Fibroblast of skin of right quadriceps (primary cell): ENCODE measurements at places on chromosomes 4 and X.
A peak's percentile ranks its signal among the peaks of the same experiment; 100 is the strongest.

- DNase-seq, result no peak
Observed at GRCh38 chr4:143083756-143084472, 100.8 kb upstream of the USP38 start.

GRCh38 chr4:26570596-26570995 lies 13.3 kb upstream of the TBC1D19 start:
- no peak for DNase-seq

DNA sequence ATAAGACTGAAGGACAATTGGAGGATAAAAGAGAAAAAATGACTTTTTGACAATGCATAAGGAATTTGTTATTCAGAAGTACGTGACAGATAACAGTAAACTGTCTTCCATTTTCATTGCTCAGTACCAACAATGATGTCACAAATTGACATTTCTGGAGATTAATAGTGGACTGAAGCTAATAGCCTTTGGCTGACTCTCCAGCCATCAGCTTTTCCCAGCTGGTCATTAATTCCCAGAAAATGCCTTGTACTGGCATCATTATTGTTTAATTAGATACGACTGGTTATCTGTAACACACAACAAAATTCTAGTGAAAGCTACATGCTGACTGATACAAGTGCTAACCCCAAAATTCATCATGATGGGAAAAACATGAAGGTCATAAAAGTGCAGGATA lies 147.9 kb upstream of the FGF13 start:
- no peak for DNase-seq

GRCh38 chr4:38138363-38138762 lies 178.2 kb downstream of the PTTG2 start:
- DNase-seq, result no peak

DNA sequence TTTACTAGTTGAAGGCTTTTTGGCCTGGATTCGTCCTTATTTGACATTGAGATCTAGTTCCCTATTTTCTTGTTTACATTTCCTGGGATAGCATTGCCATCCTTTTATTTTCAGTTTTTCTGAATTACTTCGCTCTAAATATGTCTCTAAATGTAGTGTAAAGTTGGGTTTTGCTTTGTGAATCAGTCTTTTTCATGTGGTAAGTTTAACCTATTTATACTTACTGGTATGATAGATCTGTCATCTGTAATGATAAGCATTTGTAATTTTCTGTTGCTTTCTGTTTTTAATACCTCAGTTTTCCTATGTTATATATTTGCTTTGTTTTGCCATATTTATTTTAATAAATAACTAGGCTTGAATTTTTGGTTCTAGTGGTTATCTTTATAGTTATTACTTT lies 6.7 kb downstream of the PDK3 start:
- DNase-seq, result no peak

GRCh38 chr4:19241895-19242294 lies 1009.8 kb upstream of the SLIT2 start:
- DNase-seq, result no peak

DNA sequence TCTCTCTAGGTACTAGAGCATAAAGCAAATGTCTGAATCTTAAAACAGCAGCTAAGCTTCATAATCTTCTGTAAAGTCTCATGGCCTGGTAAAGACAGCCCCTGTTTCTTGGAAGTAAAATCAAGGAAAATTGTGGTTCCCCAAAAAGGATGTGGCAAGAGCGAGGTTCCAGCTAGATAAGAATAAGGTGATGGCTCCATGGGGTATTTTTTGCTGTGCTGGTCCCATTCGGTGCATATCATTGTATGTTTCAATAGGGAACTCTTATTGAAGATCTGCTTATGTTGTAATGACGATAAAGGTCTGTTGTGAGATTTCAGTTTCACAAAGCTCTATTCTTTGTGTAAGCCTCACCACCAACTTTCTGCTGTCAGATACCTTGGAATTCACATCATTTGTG lies 316.9 kb upstream of the NOCT start:
- no peak for DNase-seq

GRCh38 chr4:185955826-185956543 lies 113.0 kb upstream of the TLR3 start:
- DNase-seq, result no peak

- no peak for DNase-seq
Observed at GRCh38 chrX:149198980-149199732, 305.9 kb downstream of the IDS start.

DNA sequence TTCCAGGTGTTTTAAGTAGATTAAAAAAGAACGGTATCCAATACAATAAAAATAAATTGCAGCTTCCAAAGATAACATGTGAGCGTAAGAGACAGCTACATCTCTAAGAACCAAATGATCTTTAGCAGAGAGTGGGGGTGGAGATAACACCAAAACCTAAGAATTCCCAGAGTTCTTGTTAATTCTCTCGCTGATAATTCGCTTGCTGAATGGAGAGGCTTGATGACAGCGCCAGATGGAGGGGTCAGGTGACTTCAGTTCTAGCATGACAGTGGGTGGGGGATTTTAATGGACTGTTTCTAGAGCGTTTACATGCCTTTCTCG lies 2.3 kb downstream of the CLCN4 start:
- DNase-seq, result no peak

DNA sequence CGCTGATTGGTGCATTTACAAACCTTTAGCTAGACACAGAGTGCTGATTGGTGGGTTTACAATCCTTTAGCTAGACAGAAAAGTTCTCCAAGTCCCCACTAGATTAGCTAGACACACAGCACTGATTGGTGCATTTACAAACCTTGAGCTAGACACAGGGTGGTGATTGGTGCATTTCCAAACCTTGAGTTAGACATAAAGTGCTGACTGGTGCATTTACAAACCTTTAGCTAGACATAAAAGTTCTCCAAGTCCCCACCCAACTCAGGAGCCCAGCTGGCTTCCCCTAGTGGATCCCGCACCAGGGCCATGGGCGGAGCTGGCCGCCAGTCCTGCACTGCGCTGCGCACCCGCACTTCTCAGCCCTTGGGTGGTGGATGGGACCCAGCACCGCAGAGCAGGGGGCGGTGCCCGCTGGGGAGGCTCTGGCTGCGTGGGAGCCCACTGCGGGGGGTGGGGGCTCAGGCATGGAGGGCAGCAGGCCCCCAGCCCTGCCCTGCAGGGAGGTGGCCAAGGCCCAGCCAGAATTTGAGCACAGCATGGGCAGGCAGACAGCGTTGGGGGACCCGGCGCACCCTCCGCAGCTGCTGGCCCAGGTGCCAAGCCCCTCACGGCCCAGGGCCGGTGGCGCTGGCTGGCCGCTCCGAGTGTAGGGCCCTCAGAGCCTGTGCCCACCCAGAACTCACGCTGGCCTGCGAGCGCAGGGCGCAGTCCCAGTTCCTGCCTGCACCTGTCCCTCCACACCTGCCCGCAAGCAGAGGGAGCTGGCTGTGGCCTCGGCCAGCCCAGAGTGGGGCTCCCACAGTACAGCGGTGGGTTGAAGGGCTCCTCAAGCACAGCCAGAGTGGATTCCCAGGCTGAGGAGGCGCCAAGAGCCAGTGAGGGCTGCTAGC lies 608.9 kb upstream of the LCORL start:
- no peak for DNase-seq

DNA sequence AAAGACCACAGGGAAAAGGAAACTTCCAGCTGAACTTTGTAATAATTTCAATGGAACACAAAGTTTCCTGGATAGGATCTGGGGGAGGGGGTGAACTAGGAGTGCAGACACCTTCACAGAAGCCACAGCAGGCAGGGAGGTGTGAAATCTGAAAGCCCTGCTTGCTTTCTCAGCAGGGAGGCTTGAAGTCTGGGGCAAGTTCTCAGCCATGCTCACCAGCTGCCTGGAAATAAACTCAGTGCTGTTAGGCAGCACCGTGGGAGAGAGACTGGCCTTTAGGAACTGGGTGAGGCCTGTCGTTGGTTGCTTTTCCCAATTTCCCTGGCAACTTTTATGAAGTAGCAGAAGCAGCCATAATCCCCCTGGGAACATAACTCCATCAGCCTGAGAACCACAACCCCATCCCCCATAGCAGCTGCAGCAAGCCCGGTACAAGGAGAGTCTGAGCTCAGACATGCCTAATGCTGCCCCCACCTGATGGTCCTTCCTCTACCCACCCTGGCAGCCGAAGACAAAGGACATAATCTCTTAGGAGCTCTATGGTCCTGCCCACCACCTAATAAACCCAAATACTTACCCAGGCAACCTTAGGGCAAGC lies 39.2 kb upstream of the NMU start:
- no peak for DNase-seq

- no peak for DNase-seq
Observed at GRCh38 chr4:79181190-79181589, 144.7 kb downstream of the NAA11 start.

DNA sequence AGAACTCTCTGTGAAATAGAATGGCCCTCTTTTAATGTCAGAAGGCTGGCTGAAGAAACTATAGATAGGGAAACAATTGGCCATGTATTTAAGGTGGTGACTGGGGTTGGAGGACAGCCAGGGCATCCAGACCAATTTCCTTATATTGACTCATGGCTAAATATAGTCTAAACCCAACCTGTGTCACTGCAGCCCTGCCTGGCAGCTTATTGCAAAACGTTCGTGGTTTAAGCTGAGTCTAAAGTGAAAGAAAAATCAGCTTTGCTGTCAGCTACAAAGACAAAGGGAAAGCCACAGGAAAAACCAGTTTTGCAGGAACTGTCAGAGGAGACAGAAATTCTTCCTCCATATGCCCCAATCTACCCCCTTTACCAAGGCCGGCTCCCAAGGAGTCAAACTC lies 902.8 kb upstream of the NDST4 start:
- peak; percentile 44 for DNase-seq

- DNase-seq, result no peak
Observed at GRCh38 chrX:20352504-20352903, 85.8 kb upstream of the RPS6KA3 start.

- DNase-seq, result peak; percentile 77
Observed at GRCh38 chrX:119541188-119541587, 24.0 kb downstream of the STEEP1 start.

- no peak for DNase-seq
Observed at GRCh38 chr4:172876394-172876793, 292.2 kb upstream of the GALNT7 start.

DNA sequence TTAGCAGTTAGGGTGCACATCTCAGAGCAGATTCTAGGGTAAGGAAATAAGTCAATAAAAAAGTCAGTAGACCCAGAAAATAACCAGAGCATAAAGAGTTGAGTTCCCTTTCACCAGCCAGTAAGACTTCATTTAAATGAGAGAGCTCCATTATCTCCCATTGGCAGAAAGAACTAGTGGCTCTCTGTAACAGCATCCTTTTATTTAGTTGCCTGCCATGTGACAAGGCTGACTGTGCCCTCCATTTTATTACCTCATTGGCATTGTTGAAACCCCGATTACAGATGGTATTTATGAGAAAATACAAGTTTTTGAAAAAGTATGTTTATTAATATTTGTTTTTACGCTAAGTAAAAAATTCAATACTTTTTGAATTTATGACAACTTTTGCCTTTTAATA lies 859.5 kb upstream of the NDST4 start:
- DNase-seq, result no peak

- no peak for DNase-seq
Observed at GRCh38 chr4:675036-675882, 917 bp downstream of the MYL5 start.

DNA sequence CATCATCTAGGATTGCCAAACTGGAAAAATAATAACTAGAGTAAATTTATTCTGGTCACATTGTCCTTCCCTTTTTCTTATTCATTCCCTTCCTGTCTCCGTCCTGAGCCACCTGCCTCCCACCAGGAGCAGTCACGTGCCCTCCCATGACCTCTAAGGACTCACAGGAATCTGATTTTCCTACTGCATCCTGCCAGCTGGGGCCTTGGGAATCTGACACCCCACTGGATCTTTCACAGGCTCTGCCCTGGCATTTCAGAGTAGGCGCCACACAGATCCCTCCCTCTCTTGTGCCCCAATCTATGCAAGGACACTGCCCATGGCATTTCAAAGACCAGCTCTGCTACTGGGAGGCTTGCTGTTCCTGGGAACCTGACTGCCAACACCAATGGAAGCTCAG lies 520.5 kb downstream of the PPARGC1A start:
- DNase-seq, result no peak

DNA sequence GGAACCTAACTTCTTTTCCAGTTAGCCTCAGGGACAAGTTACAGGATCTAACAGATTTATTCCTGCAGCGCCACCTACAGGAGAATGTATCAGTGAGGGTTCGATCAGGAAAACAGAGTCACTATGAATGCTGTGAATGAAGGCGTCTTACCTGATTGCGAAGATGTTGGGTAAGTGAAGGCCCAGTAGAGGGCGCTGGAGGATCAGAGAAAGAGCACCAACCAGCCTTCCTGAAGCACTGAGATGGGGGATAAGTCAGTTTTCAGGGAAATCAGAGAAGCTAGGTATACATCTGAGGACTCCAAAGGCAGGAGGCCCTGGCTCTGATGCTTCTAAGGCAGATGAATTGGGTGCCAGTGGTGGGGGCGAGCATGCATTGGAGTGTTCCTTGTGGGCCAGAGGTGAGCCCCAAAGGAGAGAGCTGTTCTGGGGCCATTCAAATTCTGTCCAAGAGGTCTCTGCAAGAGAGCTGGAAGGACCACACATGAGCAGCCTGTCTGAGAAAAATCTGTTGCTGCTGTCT lies 169.9 kb upstream of the AADAT start:
- peak; percentile 94 for DNase-seq

DNA sequence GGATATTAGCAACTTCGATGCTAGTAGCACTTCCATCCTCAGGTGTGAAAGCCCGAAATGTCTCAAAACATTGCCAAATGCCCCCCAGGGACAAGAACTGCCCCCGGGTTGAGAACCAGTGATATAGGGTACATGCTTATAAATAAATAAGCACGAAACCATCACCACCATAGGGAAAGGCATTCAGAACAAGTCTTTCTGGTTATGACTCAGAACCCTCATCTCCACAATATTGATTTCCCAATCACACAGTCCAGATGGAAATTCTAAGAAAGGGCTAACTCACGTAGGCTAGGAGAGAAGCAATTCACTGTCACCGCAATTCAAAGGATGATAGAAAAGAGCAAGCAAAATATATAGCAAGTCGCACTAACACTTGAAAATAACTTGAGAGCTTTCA lies 84.8 kb downstream of the ANOS1 start:
- no peak for DNase-seq

- DNase-seq, result peak; percentile 40
Observed at GRCh38 chr4:54065282-54066087, 1.1 kb upstream of the CHIC2 start.

- peak; percentile 3 for DNase-seq
Observed at GRCh38 chr4:116585246-116585645, 500.1 kb downstream of the TRAM1L1 start.

- no peak for DNase-seq
Observed at GRCh38 chrX:45830343-45830742, 629.7 kb upstream of the DIPK2B start.

GRCh38 chr4:186226521-186227189 lies 652 bp upstream of the KLKB1 start:
- DNase-seq, result no peak

- DNase-seq, result peak; percentile 4
Observed at GRCh38 chrX:134171661-134172587, 65.1 kb upstream of the CCDC160 start.

GRCh38 chr4:37715889-37716402 lies 29.8 kb upstream of the RELL1 start:
- DNase-seq, result peak; percentile 40

- DNase-seq, result no peak
Observed at GRCh38 chr4:135249024-135249423, 1047.4 kb upstream of the PABPC4L start.
